ENCODE measurements at places on chromosomes 3 and 15. TPM values are rescaled to one million over a fixed set of nuclear protein-coding genes. Genes with fewer than 3 reads are reported as not detected.

- no peak for DNase-seq
Measured at GRCh38 chr15:67186688-67187087, 67.8 kb downstream of the AAGAB start.

DNA sequence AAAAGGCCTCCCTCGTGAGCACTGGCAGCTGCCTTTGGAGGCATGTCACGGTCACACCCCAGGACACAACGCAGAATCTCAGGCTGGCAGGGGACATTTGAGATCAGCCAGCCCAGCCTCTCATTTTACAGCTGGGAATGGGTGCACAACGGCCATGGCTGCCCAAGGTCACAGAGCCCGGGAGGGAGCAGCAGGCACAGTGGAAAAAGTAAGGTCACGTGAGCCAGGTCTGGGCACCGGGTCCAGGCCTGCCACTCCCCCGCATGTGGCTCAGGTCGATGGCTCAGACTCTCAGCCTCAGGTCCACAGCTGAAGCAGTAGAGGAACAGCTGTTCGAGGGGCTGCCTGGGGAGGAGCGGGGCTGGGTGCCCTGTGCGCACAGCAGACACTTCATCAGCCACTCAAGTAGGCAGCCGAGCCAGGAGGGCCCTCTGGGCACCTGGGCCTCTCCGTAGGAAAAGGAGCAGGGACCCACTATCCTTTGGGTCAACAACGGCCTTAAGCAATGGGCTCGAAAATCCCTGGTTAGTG lies 260.6 kb downstream of the GOLGA6L6 start:
- no peak for DNase-seq

GRCh38 chr3:129445471-129445870 lies 5.4 kb downstream of the IFT122 start:
- no peak for DNase-seq

DNA sequence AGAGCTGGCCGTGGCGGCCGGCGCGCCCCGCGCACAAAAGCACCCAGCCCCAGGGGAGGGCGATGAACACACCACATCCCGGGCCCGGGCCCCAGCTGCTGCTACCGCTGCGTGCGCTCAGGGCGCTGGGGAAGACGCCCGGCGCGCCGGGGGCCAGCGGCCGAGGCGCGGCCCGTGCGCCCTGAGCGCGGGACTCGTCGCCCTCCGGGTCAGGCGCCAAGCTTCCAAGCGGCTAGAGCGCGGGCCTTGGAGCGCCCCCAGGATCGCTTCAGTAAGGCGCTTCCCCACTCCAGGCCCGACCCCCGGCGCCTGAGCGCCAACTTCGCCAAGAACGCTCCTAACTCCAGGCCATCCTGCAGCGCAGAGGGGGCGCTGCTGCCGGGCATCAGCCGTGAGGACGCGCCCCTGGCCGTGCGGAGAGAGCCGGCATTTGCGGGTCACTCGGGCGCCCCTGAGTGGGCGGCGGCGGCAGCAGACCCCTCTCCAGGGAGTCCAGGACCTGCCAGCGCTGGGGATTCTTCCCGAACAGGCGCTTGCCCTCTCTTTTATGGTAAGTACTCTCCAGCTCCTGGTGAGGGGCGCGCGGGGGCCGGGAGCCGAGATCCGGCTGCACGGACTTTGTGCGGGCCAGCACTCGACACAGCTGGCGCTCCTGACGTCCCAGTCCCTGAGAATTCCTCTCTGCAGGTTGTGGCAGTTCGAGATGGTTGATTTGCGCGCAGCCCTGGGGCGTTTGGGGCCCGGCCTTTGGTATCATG lies 475 bp downstream of the SPSB4 start:
- no peak for DNase-seq

- no peak for DNase-seq
Measured at GRCh38 chr15:78195735-78196201, 38.6 kb downstream of the ACSBG1 start.

DNA sequence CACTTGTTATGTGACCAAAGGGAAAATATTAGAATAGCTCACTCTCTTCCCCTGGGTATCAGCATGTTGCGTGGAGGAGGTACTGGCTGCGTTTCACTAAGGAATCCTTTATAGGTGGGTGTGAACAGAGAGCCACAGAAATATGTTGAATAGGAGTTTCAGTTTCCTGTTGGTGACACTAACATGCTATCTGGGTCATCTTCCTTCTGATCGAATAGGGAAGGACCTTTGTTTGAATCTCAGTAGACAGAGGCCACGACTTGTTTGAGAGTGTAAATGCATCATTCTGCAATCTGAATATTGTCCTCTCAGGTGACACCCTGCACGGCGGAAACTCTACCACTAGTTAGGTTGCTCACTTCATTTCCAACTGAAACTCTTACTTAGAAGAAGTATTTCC lies 157.9 kb upstream of the SLC2A2 start:
- no peak for DNase-seq

- no peak for DNase-seq
Measured at GRCh38 chr3:101182734-101183133, 137.6 kb downstream of the IMPG2 start.

DNA sequence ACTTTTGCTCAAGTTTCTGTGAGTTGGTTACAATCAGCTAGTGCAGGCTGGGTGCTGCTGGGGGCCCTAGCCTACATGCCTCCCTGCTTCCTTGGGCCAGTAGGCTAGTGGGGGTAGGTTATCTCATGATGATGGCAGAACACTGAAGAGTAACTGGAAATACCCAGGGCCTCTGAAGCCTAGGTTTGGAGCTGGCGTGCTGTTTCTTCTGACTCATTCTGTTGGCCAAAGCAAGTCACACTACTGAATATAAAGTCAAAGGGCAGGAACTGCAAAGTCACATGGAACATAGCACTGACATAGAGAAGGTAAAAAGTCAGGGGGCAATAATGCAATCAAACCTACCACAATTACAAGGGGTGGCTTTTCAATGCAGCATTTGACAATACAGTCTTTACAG lies 34.5 kb downstream of the RASGRP1 start:
- no peak for DNase-seq

DNA sequence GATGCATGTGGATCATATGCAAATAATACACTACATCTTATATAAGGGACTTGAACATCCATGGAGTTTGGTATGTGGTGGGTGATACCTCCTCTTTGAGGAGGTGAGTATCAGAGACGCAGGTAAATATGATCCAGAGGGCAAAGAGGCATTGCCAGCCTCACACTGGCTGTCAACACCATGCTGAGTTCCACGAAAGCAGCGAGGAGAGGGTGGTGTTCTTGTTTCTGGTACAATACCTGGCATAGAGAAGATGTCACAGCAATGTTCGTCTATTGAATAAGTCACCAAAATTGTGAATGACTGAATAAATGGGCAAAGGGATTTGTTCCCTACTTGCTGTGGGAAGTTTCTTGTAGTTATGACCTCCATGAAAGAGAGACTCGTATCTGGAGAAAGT lies 182.2 kb downstream of the SNRPN start:
- no peak for DNase-seq

DNA sequence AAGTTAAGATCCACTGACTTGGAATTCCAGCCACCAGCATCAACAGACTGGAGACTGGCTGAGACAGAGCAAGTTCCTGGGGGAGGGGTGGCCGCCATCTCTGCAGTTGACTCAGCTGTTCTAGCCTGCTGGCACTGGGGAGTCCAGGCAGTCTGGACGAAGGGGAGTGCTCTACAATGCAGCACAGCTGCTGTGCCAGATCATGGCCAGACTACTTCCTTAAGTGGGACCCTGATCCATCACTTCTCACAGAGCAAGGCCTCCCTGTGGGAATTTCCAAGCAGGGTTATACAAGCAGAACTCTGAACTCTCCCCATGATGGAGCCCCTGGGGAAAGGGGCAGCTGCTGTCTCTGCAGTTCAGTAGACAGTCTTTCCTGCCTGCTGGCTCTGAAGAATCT lies 35.2 kb downstream of the PYGO1 start:
- DNase-seq = peak; percentile 41

DNA sequence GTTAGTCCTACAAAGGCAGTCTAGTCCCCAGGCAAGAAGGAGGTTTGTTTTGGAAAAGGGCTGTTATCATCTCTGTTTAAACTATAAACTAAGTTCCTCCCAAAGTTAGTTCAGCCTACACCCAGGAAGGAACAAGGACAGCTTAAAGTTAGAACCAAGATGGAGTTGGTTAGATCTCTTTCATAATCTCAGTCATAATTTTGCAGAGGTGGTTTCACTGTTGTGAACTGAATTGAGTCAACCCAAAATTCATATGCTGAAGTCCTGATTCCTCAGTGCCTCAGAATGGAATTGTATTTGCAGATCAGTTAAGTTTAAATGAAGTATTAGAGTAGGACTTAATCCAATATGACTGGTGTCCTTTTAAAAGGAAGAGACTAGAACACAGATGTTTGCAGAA lies 101.0 kb upstream of the C3orf80 start:
- DNase-seq = no peak

GRCh38 chr15:75371486-75371885 lies 3.1 kb upstream of the MAN2C1 start:
- no peak for DNase-seq

- no peak for DNase-seq
Measured at GRCh38 chr15:82530606-82531379, 9.5 kb downstream of the RPS17 start.

DNA sequence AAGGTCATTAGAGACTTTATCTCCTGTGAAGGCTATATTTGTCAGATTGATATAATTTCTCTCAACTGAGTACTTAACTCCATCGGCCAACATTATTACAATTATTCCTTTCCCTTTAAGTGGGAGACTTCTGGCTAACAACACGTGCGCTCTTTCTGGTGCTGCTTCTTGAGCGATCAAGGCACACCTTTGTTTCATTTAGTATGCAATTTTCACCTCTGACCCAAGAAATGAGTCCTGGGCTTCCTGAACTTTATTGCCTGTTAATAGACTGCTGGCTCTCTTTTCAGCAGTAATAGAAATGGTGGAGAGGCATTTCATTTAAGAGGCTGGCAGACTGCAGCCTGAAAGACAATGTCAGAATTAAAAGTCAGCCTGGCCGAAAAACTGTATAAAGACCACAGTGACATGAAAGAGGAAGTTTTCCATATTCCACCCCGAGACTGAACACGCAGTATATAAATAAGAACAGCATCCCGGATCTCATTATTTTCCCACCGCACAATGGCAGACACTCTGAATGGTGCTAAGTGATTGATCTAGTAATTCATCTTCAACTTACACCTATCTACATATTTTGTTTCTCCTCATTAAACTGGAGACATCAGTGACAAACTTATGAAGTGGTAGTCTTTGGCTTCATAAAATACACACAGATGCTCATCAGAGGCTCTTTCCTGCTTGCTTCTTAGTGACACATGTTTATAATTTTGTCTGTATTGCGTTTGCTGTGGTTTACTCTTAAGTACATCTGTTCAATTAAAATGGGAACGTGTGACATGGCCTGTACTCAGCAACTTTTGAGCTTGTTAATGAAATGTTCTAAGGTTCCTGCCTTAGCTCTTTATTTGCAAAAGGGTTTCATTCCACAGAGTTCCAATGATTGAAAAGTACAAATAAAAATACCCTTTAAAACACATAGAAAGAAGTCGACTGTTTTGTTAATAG lies 299.9 kb downstream of the MECOM start:
- DNase-seq = no peak

DNA sequence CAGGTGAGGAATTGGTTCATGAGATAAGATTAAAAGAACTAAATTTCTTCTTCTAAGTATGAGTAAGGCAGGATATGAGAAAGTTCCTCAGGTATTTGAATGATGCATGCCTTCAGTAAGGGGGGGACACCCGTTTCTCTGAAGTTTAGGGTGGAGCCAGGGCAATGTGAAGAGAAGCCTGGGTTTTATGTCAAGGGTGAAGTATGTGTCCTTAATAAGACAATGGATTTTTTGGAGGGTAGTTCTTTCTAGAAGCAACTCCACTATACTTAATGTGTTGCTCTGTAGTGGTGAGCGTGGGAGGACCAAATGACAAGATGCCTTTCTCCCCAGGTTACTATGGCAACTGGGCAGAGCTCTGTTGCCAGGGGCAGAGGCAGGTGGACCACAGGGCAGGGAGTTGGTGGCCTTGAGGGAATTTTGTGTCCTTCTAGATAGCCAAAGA lies 44.0 kb downstream of the PHLDB2 start:
- peak; percentile 47 for DNase-seq

DNA sequence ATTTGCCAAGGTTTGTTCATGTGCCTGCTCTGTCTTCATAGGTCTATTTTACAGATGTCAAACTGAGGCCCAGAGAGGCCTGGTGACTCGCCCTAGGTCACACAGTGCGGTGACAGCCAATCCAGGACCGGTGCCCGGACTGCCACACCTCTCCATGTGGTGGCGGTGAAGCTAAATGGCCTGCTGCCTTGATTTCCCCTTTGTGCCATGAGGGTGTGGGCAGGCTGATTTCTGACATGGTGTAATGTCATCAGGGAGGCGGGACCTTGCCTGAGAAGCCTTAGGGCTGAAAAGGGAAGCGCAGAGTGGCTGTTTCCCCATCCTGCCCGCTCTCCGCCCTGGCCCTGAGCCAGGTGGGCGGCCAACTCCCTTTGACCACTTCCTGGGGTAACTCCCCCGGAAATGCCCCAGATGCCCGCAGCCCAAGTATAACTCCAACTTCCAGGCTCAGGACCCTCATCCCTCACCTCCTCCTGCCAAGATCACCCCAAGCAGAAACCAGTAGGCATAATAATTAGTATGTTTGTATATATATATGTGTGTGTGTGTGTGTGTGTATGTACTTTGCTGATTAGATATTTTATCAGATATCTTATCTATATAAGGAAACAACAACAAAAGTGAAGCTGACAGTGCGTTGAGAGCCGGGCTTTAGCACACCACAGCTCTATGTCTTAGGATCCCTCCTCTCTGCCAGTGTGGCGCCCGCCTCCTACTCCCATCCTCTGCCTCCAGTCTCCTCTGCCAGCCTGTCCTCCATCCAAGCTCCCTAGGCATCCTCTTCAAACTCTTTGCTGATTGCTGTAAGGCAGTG lies 63.9 kb downstream of the IQSEC1 start:
- DNase-seq = no peak

DNA sequence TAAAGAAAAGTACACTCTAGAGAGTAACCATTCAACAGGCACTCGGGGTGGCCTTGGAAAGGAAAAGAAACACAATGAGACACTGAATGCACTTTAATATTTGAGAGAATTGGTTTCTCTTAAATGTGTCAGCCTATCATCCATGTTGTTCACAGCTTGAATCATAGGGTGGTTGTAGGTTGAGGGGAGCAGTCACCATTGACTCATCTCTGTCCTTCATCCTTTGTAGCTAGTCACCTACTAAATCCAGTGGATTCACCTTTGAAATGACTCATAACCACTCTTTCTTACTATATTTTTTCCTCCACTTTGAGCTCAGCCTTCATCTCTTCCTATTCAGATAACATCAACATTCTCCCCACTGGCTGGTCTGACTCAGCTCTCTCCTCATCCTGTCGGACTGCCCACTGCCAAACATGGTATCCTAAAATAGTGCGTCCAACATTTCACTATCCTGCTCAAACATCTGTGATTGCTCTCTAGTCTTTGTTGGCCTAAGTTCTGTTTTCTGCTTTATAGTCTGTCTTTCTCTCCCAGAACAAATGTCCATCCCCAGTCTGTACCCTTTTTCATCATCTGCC lies 182.7 kb upstream of the GADL1 start:
- DNase-seq = peak; percentile 72

The SERF2 gene
- 608 TPM for polyA plus RNA-seq

The GOLGA8G gene
- not detected for polyA plus RNA-seq

The DAZL gene
- not detected for polyA plus RNA-seq

The RARB gene
- 0.51 TPM for polyA plus RNA-seq

The GOLGA6L6 gene
- polyA plus RNA-seq = not detected

The CLDN16 gene
- 0.04 TPM for polyA plus RNA-seq

All from AG04450 (cell line).